NCI-H146 (cell line): ENCODE measurements at places on chromosomes 7 and 10.
A peak's percentile ranks its signal among the peaks of the same experiment; 100 is the strongest.

- DNase-seq, result no peak
These were observed 1078.4 kb downstream of the KCNMA1 start for GRCh38 chr10:76558996-76559891.

DNA sequence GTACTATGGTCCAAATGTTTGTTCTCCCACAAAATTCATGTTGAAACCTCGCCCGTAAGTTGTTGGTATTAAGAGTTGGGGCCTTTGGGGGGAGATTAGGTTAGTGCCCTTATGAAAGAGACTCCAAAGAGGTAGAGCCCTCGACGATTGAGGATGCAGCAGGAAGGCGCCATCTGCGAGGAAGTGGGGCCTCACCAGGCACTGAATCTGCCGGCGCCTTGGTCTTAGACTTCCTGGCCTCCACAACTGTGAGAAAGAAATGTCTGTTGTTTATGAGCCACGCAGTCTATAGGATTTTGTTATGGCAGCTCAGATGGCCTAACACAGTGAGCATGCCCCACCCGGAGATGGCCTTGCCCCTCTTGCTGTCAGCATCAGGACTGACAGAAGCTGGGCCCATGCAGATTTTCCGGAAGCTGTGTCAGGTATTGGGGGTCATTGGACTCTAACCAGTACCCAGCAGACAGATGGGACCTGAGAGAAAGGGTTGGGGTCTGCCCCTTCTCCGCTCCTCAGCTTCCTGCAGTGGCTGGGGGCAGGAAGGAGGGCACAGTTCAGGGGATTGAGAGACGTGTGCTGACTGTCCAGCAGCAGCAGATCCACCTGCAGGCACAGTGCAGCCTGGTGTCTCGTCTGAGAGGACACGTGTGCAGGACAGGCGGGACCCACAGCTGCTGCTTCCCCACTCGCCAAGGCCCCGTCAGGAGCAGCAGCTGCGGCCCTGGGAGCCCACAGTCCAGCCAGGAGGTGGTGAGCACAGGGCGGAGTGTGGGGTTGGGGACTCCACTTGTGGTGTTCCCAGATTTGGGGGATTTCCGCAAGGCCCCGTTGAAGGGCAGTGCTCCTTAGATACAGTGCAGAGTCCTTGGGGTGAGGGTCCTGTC is 47.8 kb downstream of the MGMT start:
- DNase-seq, result no peak

DNA sequence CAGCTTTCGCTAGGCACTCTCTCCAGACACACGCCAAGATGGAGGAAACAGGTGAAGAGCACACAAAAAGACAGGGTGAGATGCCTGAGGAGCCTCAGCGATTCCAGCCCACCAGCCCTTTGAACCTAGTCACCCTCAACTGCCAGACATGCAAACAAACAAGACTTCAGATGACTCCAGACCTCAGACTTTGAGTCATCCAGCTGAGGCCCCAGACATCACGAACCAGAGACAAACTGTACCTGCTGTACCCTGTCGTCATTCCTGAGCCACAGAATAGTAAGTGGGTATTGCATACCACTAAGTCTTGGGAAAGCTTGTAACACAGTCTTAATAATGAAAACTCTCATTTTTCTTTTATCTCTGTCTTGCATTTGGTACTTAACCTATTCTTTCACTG is 126.6 kb upstream of the LSM8 start:
- DNase-seq, result no peak

DNA sequence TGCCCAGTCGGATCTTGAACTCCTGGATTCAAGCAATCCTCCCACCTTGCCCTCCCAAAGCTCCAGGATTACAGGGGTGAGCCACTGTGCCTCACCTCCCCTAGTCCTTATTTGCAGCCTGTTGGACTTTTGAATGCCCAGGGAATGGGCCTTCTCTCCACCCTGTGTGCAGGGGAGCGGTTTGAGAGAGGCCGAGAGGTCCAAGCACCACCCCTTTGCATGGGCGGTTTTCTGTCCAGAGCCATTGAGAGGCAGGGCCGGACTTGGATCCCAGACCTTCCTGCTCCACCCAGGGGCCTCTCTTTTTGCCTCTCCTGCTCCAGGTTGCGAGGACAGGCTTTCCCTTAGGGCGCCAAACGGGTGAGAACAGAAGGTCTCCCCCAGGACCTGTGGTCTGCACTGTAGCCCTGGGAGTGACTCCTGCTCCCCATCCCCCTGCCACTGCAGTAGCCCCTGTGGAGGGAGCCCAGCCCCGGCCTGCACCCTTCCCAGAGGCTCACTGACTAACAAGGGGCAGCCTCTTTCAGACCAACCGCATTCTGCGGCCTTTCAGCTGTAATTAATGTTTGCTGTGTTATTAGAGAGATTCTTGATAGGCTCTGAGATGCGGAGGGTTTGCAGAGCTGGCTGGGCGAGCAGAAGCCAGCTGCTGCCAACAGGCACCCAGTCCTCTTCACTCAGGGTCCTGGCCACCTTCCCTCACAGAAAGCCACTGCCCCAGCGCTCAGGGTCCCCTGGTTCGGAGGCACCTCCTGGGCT is 57.9 kb downstream of the ELFN1 start:
- no peak for DNase-seq

- no peak for DNase-seq
These were observed 34.0 kb downstream of the PODXL start for GRCh38 chr7:131522325-131522930.

DNA sequence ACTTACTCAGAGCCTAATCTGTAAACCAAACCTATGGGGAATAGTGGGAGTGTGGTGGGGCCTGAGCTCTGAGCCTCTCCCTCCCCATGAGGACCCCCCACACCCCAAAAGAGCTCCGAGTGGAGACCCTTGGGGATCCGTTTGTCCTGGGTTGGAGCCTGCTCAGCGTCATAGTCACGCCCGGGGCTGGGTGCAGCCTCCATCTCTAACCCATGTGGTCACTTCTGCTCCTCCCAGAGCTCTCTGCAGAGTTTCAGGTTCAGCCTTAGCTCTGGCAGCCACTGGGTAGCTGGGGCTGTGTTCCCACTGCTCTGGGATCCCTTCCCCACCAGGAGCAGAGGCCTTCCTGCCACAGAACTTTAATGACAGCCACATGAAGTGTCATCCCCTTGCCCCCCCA is 25.9 kb downstream of the PFKFB3 start:
- DNase-seq, result no peak

GRCh38 chr7:82745117-82745516 is 301.5 kb upstream of the CACNA2D1 start:
- DNase-seq, result no peak

DNA sequence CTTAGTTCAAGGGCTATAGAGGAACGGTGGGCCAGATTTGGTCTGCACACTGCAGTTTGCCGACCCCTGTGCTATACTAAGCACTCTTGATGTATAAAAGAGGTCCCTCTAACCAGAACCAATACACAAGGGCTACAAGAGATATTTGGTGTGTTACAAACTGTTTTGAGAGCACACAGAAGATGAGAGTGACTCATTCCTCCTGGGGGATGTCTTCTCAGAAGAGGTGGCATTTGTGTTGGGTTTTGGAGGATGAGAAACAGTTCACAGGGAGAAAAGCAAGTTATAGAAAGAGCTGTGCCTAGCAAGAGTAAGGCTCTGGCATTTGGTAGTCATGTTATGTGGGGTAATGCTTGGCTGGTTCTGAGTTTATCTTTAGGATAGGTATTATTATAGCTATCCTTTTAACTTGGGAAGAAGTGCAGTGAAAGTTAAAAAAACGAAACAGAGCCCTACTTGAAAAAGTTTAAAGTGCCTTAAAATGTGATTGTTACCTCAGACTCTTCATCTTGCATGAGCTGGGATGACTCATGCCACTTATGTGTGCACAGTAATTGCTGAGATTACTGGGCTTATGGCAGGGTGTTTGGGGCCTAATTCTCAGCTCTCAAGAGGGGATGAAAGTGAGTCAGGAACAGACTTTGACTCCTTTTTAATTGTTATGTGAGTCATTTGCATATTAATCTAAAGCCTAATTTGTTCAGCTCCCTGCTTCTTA is 160.4 kb downstream of the KIF20B start:
- peak; percentile 20 for DNase-seq

GRCh38 chr10:132687893-132688579 is 97.9 kb downstream of the NKX6-2 start:
- no peak for DNase-seq

DNA sequence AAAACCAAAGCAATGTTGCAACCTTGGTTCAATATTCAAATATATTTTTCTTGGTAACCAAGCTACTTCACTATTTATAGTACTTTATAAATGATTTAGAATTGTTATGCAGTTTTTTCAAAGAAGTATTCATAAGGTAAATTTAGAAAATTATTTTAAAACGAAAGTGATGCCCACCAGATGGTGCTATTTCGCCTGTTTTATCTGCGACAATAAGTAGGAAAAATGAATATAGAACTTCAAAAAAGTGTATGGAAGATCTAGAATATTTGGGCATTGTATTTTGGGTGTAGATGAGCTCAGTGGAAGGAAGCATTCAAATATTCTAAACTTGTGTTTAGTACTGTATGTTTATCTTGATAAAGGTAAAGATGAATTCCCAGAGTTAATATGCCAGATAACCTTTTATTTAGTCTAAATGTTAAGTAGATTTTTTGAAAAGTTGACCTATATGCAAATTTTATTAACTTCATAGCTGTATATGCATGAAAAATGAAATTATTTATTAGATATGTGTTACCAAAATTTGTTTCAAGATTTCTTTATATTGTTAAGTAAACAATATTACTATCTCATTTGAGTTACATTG is 93.2 kb downstream of the ADK start:
- DNase-seq, result peak; percentile 51
